ENCODE measurements at places on chromosomes 1 and 21.

- DNase-seq, result no peak
Observed at GRCh38 chr1:230407351-230407750, 18.8 kb downstream of the PGBD5 start.

DNA sequence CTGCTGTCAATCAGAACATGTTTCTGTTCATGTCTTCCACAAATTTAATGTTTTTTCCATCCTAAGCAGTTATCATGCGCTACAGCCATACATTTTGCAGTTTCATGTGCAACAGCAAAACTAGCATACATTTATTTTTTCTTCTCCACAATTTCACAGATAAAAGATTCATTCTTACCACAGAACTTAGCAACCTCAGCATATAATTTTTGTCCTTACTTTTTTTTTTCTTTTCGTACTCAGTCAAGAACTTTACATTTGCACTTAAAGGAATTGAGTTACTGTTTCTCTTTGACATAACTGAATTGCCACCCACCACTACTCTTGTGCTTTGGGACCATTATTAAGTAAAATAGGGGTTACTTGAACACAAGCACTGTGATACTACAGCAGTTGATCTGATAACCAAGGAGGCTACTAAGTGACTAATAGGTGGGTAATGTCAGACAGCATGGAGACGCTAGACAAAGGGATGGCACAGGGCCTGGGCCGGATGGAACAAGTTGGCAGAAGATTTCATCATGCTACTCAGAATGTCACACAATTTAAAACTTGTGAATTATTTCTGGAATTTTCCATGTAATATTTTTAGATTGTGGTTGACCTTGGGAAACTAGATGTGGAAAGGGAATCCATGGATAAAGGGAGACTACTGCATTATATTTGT is 50.2 kb upstream of the LHX8 start:
- DNase-seq, result no peak

DNA sequence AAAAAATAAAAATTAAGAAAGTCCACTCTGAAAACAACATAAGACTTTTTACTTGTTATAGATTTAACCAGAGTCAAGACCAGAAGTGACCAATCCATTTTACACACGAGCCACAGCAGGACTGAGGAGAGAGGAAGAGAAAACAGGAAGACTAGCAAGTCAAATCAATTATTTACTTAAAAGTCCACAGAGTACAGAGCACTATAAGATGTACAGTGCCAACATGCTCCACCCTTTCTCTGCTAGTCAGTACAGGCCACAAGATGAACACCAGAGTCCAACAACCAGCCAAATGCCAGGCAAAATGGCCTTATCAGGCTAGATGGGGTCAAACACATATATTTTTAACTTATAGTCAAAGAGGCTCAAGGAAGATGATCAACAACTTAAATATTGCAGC is 19.5 kb downstream of the LUZP1 start:
- no peak for DNase-seq

GRCh38 chr1:36789535-36789934 is 244.8 kb downstream of the GRIK3 start:
- no peak for DNase-seq

GRCh38 chr1:109249654-109250401 is 489 bp downstream of the CELSR2 start:
- DNase-seq, result no peak

DNA sequence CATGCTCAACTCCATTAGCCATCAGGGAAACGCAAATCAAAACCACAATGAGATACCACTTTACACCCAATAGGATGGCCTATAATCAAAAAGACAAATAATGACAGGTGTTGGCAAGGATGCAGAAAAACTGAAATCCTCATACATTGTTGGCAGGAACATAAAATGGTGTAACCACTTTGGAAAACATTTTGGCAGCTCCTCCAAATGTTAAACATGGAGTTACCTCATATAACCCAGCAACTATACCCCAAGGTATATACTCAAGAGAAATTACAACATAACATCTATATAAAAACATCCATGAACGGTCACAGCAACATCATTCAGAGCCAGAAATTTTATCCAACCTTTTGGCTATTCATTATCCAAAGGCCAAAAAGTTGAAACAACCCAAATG is 11.6 kb downstream of the EIF4G3 start:
- no peak for DNase-seq

DNA sequence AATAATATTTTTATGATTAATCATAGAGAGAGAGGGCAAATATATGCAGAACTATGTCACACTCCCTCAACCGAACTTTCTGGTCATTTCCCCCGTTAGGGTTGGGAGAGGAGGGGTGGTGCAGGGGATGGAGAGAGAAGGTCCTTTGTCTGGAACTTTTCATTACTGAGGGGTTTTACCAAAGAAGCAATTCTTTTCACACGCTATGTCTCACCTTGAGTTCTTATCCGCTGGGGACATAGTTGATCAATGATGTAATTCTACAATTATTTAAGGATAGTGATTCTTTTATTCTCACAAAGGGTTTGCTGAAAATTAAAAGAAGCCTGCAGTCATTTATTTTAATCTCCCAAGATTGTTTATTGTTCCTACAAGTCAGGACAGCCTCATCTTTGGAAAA is 98.3 kb upstream of the RUNX1 start:
- DNase-seq, result no peak

- DNase-seq, result no peak
Observed at GRCh38 chr1:62301726-62302390, 17.4 kb downstream of the KANK4 start.

- DNase-seq, result no peak
Observed at GRCh38 chr1:73948055-73948454, 249.9 kb downstream of the LRRIQ3 start.

- no peak for DNase-seq
Observed at GRCh38 chr1:218996362-218996761, 177.3 kb upstream of the LYPLAL1 start.

DNA sequence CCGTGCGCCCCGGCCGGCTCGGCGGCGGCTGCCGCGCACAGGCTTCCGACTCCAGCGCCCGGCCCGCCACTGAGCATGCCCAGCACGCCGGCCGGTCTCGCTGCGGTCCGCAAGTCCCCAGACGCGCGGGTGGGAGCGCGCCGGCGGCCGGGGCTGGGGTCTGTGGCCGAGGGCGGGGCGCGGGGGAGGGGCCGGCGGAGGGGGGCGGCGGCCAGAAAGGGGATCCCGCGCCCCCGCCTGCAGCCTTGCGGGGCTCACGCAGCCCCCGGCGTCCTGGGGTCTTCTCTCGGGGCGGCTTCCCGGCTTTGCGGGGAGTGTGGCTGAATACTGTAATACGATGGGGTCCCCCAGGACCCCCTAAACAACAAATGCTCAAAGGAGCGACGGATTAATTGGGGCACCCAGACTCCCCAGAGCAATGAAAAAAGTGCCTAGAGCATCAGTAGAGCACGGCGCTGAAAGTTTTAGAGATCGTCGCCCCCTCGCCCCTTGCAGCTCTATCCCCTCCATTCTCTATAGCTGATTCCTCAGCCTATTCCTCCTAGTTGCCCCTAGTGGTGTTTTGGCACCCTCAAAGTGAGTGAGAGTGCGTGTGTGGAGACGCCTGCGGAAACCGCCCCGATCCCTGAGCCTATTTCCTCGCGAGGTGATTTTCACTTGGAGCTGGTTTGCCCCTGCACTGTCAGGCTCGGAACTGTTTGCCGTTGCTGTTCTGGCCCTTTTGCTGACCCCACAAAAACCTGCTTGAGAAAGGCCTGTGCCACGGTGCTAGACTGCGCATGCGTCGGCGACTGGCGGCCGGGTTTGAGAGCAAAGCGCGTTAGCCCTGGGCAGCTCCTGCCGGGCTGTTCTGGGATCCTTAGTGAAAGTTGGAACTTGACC is at the start of gene VAV3:
TSS of gene VAV3 (minus strand) at position 71 of the 882 bp plus-strand sequence. CDS start 311 bp downstream, outside the sequence.
- peak; percentile 42 for DNase-seq

DNA sequence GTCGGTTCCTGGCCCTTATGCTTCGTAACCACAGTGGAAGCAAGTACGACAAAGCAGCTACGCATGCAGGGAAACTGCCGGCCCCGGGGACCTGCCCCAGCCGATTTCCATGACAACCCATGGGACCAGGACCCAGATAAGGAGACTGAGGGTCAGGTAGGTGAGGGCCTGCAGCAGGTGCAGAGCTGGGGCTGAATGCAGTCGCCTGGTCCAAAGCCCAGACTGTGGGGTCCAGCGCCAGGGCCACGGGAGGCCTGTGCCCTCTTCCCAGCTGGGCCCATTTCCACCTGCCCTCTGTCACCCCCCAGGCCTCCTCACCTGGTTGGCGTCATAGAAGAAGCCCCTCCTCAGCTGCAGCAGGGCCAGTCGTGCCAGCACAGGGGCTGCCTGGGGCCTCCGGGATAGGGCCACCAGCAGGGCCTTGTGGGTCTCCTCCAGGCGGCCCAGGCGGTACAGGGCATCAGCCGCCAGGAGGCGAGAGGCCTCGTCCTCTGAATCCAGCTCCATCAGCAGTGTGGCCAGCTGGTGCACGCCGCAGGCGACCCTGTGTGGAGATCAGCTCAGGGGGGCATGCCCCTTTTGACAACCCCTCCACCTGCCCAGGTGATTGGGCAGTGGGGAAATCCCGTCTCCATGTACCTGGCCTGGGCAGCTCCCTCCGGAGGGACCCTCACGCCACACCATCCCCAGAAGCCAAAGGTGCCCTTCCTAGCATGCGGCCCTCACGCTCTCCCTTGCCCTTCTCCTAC is 14.2 kb downstream of the TTC34 start:
- DNase-seq, result no peak

DNA sequence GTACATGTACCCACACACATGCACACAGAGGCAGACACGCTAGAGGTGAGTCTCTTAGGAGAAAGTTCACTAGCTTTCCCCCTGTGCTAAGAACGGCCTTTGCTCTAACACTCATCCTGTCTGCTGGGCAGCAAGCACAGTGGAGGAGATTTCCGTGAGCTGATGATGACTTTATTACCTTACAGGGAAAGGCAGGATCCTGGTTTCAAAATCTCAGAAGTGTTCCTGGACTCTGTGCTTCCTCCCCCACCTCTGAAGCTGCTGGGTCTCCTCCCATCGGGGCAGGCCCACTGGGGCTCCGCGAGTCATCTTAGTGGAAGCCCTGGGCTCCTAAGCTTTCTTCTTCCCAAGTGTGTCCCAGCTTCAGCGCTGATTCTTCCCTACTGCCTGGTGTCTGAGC is 2.7 kb downstream of the FAM3B start:
- DNase-seq, result no peak

Measured in gastrocnemius medialis (tissue), 4 donors.